Esophagus muscularis mucosa (tissue), 4 donors: ENCODE measurements at places on chromosomes 1 and 21.

GRCh38 chr1:109296782-109297181 lies 10.0 kb downstream of the MYBPHL start:
- no peak for DNase-seq

- DNase-seq: no peak
Measured at GRCh38 chr1:155261493-155261851, 688 bp downstream of the SCAMP3 start.

- DNase-seq: no peak
Measured at GRCh38 chr1:117760069-117760468, 154.2 kb downstream of the TENT5C start.

DNA sequence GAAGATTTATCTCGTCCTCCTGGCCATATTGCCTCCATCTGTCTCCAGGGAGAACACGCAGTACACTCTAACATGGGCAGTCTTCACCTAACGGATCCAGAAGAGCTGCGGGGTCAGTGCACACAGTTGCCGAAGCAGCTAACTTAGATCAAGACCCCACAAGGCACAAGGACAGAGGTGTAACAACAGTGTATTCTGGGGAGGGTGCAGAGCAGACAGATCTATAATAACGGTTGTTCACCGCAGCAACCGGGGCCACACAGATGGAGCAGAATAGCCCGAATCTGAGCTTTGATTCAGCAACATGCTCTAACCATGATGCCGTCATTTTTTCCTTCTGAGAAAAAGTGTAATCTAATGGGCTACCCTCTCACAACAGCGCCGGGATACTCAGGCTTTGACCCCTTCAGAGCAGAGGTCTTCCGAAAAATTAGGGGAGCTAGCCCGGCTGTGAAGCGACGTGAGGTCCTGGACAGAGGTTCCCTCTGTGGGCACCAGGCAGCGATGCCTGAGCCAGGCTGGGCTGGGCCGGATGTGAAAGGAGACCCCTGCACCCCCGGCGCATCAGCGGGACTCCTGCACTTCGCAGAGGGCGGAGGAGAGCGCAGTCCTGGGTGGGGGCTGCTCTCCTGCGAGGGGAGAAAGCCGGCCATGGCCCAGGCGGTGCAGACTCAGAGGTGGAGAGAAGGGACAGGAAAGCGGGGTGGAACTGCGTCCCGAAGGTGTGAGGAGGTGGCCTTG lies 57.5 kb downstream of the BCL9 start:
- DNase-seq: no peak

DNA sequence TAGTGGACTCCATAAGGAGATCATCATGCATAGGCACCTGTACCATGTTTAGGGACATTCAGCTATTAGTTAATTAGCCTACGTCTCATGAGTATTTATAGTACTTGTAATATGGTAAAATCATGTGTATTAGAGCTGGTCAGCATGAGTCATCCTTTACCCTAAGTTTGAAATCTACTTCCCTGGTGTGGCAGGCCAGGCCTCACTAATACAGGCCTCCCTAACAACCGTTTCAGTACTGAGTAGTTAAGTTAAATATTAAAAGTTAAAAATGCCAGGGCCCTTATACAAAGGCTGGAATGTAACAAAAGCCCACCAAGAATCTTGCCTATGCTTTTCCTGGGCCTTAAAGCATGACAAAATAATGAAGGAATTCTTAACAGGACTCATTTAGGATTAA lies 356.3 kb upstream of the DPYD start:
- DNase-seq: no peak

- no peak for DNase-seq
Measured at GRCh38 chr1:227156520-227156919, 161.8 kb downstream of the CDC42BPA start.

GRCh38 chr1:232986527-232986922 lies 36.1 kb downstream of the NTPCR start:
- no peak for DNase-seq

DNA sequence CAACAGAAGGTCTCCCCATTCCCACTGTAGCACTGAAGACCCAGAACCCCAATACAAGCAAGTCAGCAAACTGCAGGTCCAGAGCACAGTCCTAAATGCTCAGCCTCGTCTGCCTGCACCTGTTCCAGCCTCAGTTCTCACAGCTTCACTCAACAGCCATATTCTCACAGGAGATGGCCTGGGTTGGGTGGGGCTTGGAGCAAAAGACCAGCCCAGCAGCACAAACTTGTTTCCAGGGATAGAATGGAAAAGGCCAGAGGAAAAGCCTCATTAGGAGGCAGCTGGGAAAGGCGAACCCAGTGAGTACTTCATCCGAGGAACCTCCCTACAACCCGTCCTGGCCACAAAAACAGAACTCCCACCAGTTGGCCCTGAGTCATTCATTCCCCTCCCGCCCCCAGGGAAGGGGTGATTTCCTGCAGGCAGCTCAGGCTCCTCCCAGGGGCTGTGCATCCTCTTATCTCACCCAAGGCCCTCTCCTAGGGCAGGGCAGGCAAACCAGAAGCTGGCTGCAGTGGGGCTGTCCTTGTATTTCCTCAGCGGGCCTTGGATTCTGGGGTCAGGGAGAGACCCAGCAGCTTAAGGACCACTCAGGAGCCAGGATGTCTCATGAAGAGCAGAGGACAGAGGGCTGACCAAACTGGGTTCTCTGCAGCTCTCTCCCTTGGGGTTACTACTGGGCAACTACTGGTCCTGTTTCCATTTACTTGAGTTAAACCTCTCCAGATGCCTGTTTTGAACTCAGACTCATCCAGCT lies 7.4 kb upstream of the MPL start:
- no peak for DNase-seq

GRCh38 chr1:205291596-205291995 lies 29.9 kb downstream of the NUAK2 start:
- no peak for DNase-seq

DNA sequence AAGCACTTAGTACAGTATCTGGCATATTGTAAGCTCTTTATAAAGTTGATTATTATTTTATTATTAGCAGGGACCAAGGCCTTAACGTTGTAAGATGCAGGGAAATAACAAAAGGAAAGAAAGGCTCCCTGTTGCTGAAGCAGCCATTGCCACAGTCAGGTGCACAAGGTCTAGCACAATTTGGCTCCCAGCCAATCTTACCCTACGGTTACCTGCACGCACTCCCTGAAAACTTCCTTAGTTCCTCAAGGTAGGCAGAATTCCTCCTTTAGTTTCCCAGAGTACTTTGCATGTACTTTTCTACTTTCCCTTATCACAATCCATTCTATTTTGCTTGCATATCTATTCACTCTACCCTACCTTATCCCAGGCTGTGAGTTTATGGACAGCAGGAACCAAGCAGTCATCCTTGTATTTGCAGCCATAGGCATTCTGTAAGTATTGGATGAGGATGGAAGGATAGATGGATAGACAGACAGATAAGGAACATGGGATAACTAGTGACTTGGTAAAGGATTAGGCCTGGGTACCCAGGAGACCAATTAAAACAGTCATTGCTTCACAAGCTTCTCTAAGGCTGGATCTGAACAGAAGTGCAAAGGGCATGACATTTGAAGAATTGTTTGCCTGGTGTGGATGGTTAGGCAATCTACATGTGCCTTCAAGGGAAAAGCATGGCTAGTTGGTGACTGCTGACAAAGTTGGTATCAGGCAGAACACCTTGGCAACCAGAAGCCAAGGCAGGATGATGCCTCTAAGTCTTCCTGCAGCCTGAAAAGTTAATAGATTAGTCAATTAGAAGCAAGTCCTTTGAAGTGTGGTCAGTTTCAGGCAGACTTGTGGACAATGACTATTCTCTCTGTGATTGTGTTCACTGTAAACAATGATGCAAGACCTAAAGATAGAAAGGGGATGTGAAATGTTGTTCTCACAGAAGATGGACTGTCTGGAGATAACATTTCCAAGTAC lies 20.8 kb upstream of the JAK1 start:
- no peak for DNase-seq

- DNase-seq: no peak
Measured at GRCh38 chr1:29285771-29286170, 49.4 kb downstream of the PTPRU start.

DNA sequence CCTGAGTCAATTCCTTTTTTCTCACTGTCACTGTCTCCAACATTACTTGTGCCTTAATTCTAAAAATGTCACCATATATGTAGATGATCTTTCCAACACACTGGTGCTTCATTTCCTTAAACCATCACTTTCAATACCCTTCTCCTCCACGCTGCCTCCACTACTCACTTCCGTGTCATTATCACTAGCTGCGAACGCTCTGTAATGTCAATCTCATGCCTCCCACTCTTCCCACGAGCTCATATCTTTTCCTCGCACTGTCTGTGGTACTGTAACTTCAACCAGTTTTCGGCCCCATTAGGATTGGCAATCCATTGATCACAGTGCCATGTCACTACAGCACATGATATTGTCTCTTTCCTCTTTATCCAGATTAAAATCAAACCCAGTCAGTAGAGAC lies 61.6 kb downstream of the PLD5 start:
- no peak for DNase-seq

GRCh38 chr1:192807211-192808162 lies 1.4 kb upstream of the RGS2 start:
- DNase-seq: no peak

DNA sequence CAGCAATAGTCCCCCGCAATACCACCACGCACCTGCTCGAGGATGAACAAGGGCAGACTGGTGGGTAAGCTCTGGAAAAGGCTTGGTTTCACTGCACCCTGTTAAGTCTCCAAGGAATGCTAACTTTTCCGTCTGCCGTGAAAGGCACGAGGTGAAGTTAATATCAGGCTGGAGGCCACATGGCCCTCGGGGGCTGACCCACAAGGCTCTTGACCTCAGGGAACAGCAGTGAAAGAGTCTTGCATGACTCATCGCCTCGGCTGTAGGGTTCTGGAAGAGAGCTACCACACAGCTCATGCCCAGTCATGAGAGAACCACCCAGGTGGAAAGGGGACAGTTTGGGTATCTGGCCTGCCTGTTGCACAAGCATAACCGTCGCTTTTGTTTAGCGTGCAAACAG lies 24.7 kb downstream of the SCCPDH start:
- no peak for DNase-seq

- DNase-seq: no peak
Measured at GRCh38 chr1:223133824-223134435, 9.1 kb downstream of the TLR5 start.

- DNase-seq: no peak
Measured at GRCh38 chr1:40059338-40059959, 18.9 kb downstream of the CAP1 start.

- no peak for DNase-seq
Measured at GRCh38 chr1:86500714-86501113, 32.0 kb downstream of the CLCA1 start.

- no peak for DNase-seq
Measured at GRCh38 chr1:244369256-244370057, 82.3 kb downstream of the ADSS2 start.

- DNase-seq: no peak
Measured at GRCh38 chr1:36135796-36136195, 10.8 kb upstream of the COL8A2 start.

- DNase-seq: no peak
Measured at GRCh38 chr21:35220301-35220700, 171.2 kb upstream of the RUNX1 start.

DNA sequence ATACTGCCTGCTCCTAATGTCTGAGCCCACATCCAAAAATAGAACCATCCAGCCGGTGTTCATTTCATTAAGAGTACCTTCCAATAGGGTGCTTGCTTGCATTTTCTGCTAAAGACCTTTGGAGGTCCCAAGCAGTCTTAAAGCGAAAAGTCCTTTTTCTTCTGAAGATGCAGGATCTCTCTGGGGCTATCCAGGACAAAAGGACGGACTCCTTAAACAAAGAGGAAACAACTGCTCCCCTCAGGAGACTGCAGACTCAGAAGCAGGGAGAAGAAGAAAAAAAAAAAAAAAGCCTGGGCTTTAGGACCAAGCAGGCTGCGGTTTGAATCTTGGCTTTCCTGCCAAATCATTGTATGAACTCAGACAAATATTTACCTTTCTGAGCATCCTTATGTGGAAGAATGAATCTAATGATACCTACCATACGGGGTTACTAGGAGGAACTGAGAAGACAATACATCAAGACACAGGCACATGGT lies 204.0 kb downstream of the PLPP3 start:
- peak; percentile 4 for DNase-seq

GRCh38 chr1:85952460-85952859 lies 204.1 kb downstream of the COL24A1 start:
- DNase-seq: no peak

GRCh38 chr1:110591956-110592355 lies 14.2 kb downstream of the KCNA2 start:
- no peak for DNase-seq

- DNase-seq: no peak
Measured at GRCh38 chr1:72111662-72112061, 170.7 kb downstream of the NEGR1 start.

GRCh38 chr1:245552331-245552730 lies 397.5 kb downstream of the KIF26B start:
- DNase-seq: no peak

DNA sequence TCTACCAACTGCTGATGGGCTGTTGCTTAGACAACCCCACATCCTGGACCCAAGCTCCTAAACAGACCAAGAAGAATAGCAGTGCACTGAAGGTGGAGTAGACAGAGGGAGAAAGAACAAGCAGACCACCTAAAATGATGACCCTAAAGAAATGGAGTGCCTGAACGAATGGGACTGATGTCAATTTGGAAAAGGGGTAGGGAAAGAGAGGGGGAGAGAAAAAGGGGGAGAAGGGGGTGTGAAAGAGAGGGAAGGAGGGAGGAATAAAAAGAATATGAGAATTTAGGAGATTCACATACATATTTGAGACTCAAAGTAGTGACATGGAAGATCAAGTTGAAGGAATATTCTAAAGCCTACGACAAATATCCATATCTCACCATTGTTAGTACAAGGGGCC lies 144.4 kb upstream of the DUSP10 start:
- DNase-seq: no peak
